Lung (tissue), 17 donors: ENCODE measurements at places on chromosomes 12 and 14. TPM values are rescaled to one million over a fixed set of nuclear protein-coding genes. Genes with fewer than 3 reads are reported as not detected.

FICD gene
- 4.8 TPM for total RNA-seq

TAS2R31 gene
- total RNA-seq: 3.2 TPM

C12orf60 gene
- 2.4 TPM for total RNA-seq

GARIN6 gene
- not detected for total RNA-seq

MMP17 gene
- total RNA-seq: 4.6 TPM

RNF31 gene
- 31.7 TPM for total RNA-seq

SLC2A14 gene
- total RNA-seq: not detected

CHFR gene
- 44.4 TPM for total RNA-seq

BCAT1 gene
- total RNA-seq: 94.9 TPM

KRT2 gene
- total RNA-seq: not detected

A2M gene
- 2,674 TPM for total RNA-seq

TSHR gene
- not detected for total RNA-seq

IL31 gene
- total RNA-seq: not detected

CLECL1 gene
- total RNA-seq: 0.74 TPM

NFE2 gene
- total RNA-seq: 6.9 TPM

GZMB gene
- total RNA-seq: 2.2 TPM

- DNase-seq: no peak
Observed at GRCh38 chr12:129873833-129874208, 30.0 kb downstream of the TMEM132D start.

- peak; percentile 39 for DNase-seq
Observed at GRCh38 chr12:68240975-68241374, 12.4 kb downstream of the IL22 start.

- DNase-seq: no peak
Observed at GRCh38 chr14:105455086-105455640, 19.5 kb upstream of the CRIP2 start.

DNA sequence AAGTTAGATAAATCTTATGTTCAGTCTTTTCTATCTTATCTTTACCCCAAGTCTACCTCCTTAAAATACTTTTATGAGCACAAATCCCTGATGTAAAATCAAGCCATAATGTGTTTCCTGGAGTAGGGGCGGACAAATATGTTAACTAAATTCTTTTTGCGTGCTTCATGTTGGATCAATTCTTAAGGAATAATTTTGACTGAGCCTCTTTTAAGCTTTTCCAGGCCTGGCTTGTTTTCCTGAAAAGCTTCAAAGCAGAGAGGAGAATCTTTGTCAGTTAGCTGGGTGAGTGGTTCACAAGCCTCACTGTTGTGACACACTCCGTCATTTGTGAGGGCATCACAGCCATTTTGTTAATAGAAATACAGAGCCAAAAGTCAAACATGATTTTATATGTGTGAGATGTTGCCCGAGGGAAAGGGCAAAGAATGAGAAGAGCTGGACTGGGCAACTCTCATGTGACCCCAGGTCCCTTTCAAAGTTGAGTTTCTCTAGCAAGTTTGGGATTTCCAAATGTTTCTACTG lies 468.9 kb downstream of the RGS6 start:
- peak; percentile 18 for DNase-seq

DNA sequence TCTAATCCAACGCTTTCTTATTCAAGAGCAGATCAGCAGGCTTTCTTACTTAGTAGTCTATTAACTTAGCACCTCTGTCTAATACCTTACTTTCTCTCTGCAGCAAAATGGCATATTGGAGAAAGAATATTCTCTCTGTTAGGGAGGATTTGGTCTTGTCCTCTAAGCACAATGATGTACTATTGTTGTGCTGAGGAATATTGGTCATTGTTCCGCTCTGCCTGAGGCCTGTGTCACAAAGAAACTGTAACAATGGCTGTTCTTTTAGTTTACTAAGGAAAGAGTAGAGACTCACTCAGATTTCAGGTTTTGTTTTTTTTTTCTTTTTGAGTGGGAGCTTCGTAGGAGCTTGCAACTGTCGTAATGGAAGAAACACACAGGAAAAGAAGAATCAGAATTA lies 1358.8 kb downstream of the LRFN5 start:
- no peak for DNase-seq

DNA sequence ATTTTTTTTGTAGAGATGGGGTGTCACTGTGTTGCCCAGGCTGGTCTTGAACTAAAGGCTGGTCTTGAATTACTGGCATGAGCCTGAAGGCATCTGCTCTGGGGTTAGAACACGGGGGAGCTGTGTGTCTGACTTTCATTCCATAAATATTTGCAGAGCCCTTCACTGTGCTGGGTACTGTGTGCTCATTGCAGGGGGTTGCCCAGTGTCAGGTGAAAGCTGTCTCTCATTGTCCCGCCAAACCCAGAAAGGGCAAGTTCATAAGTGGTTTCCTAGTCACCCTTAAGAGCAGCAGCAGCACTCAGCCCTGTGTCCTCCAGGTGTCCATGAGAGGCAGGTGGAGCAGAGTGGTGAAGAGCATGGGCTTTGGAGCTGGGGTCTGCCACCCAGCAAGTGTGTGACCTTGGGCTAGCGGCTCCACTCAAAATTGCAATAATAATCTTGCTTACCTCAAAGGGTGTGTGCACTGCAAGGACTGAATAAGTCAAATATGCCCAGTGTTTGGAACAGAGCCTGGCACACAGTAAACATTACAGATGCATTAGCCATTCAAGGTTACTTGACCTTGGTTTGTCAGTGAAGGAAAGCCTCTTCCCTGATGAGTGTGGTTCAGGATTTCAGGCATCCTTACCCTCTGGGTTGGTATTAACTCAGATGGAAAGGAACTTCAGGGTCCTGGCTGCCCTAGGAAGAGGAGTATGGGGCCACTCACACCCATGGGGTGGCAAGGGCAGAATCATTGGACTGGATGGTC lies 4.4 kb upstream of the SMIM41 start:
- no peak for DNase-seq

- peak; percentile 22 for DNase-seq
Observed at GRCh38 chr12:21296751-21297406, 37.8 kb downstream of the SLCO1A2 start.

DNA sequence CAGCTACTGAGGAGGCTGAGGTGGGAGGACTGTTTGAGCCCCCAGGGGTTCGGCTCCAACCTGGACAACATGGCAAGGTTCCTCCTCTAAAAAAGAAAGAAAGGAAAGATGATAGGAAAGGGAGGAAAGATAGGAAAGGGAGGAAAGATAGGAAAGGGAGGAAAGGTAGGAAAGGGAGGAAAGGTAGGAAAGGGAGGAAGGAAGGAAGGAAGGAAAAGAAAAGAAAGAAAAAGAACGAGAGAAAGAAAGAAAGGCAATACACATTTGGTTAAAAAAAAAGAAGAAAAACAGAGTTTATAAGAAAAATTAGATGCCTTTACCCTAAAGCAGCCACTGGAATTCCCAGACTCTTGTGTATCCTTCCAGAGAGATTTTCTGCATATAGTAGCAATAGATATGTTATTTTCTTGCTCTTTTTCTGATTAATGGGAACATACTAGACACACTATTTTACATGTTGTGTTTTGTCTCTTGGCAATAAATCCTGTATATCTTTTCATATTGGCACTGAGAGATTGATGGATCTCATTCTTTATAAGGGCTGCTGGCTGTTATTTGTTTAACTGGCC lies 12.2 kb downstream of the HNF1A start:
- DNase-seq: no peak

- no peak for DNase-seq
Observed at GRCh38 chr14:56798447-56799342, 11.6 kb downstream of the OTX2 start.

GRCh38 chr12:27766587-27766986 lies 13.4 kb upstream of the KLHL42 start:
- no peak for DNase-seq

- DNase-seq: no peak
Observed at GRCh38 chr12:66600903-66601302, 78.0 kb downstream of the GRIP1 start.

DNA sequence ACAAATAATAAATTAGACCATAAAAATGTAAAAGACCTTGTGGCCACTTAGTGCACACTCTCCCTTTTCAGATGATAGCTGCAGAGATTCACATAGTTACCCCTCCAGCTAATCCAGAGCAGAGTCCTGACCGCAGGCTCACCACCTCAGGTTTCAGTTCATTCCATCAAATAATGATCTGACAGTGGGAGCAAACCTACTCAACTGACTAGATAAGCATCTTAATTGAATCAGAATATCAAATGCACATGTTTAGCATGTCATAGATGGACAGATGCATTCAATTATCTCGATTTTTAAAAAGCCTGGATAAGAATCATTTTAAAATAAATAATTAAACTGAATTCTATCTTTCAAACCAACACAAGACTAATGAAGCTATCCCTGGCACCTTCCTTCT lies 242.3 kb upstream of the PDZRN4 start:
- DNase-seq: no peak

DNA sequence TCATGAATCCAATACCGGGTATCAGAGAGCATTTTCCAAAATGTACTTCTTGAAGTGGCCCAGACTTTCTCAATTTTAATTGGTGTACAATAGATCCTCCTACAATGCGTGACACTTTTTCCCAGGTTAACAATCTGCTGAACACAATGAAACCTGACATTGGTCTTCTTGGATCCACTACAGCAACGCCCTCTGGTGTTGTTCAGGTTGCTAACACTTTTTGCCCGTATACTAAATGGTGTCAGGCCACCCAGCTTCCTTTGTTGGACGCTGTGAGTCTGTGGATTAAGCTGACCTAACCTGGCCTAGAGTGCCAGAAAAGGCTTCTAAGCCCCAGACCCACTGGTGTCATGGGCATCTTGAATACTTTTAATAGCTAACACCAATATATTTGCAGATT lies 89.2 kb downstream of the KCNK10 start:
- DNase-seq: peak; percentile 7

- DNase-seq: no peak
Observed at GRCh38 chr12:71719647-71720370, 33.9 kb downstream of the TMEM19 start.

DNA sequence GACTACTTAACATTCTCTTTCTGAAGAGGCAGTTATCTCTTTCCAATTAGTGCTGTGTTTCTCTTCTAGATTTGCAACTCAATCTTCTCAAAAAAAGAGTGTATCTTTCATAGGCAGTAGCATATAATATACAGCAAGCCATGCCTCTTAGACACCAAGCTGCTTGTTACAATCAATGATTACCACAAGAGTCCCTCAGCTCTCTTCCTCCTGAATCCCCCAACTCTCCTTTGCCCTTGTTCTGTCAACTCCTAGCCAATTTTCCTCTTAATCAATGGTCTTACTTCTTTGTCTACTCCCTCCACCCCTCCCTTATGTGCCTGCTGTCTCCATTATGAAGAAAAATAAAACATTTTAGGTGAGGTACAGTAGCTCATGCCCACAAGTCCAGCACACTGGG lies 2.6 kb downstream of the TMTC1 start:
- DNase-seq: no peak

DNA sequence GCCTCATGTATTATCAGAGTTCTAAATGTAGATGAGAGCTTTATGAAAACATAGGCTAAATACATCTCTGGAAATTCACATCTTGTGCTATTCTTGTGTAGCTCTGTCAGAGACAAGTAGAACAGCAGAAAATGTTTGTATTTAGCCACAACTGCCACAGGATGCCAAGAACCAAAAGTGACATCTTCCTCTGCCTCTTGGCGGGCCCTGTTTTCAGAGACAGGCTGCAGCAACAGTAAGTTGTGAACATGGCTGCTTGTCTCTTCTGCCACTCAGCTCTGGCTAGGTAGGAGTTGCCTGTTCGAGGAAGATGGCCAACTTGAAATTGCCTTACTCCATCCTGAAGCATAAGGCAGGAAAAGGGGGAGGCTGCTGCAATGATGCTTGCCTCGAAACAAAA lies 30.4 kb downstream of the SETD3 start:
- DNase-seq: no peak

- no peak for DNase-seq
Observed at GRCh38 chr12:6956021-6956727, 5.0 kb downstream of the PTPN6 start.

- DNase-seq: no peak
Observed at GRCh38 chr12:97877404-97877803, 414.8 kb downstream of the RMST start.

- no peak for DNase-seq
Observed at GRCh38 chr14:81555684-81556083, 22.0 kb upstream of the SEL1L start.

GRCh38 chr12:3483089-3483488 lies 7.9 kb upstream of the PRMT8 start:
- DNase-seq: no peak

DNA sequence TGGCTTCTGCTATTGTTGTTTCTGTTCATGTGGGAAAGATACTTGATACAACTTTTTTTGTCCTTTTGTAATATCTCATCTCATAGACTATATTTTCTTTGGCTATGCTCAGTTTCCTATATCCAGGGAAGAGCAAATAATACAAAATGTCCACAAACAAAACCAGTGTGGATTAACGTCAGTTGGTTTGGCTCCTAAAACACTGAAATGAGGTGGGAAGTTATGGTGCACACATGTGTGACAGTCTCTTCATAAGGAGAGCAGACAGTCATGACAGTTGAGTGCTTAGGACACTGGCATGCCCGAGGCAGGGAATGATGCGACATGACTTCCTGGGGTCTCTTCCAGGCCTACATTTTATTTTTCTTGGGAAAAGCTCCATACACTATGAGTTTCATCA lies 27.5 kb downstream of the RHOJ start:
- DNase-seq: peak; percentile 89

DNA sequence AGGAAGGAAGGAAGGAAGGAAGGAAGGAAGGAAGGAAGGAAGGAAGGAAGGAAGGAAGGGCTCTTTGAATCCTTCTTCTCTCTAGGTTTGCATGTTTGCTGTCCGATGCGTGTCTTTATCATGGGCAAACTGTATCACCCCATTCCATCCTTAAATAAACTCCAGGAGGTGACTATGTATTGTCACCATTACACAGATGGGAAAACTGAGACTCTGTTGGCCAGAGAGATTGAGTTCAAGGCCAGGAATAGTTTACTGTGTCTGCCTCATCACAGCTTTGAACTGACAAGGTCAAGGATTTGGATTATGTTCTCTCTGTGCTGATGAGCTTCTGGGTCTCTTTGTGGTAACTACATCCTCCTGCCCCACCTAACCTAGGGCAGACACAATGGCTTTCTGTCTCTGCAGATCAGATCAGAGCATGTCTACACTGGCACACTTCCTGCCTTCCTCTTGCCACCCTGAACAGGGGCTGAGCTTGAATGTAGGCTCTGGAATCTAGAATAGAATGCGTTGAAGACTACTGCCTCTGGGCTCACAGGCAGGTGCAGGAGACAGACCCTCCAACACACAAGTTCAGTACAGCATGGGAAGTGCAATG lies 78.9 kb upstream of the MAP1LC3B2 start:
- DNase-seq: no peak

GRCh38 chr12:116525418-116526001 lies 33.7 kb upstream of the MAP1LC3B2 start:
- peak; percentile 67 for DNase-seq

- DNase-seq: peak; percentile 13
Observed at GRCh38 chr14:100620255-100621100, 33.3 kb upstream of the BEGAIN start.

- DNase-seq: no peak
Observed at GRCh38 chr14:34362641-34363251, 99.3 kb downstream of the SPTSSA start.
